AG04450 (cell line): ENCODE measurements at places on chromosomes 5 and 9.

GRCh38 chr9:137382444-137383080, 40.4 kb downstream of the EXD3 start:
- DNase-seq = no peak

GRCh38 chr9:36858805-36859375, 175.2 kb downstream of the PAX5 start:
- DNase-seq = no peak

DNA sequence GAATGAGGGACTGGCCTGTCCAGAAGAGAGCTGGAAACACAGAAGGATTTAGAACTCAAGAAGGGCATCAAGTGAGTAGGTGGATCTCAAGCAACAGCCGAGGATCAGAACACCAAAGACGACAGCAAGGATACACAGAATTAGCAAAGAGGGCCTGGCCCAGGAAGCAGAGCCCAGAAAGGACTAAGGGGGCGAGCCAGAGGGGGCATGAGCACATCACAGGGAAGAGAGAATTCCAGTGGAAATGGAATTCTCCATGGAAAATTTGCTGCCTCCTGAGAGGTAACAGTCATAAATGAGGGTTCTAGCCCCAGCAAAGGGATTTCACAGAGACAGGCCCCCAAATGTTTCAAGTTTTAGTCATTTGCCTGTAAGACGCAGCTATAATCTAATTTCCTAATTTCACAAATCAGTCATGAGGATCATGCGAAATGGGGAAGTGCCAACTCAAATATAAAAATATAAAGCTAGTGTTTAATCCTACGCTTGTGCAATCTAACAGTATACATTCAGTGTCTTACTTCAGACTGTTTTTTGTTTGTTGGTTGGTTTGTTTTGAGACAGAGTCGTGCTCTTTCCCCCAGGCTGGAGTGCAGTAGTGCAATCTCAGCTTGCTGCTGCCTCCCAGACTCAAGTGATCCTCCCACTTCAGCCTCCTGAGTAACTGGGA, 46.7 kb downstream of the FNBP1 start:
- no peak for DNase-seq

DNA sequence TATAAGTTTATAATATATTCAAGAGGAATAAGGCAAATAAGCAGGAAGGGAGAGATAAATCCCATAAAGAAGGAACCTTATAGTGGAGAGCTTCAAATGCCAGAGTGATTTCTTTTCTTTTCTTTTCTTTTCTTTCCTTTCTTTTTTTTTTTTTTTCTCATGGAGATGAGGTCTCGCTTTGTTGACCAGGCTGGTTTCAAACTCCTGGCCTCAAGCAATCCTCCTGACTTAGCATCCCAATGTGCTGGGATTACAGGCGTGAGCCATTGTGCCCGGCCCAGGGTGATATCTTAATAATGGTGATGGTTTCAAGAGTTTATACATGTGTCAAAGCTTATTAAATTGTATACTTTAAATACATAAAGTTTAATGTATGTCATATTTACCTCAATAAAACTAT, 19.6 kb upstream of the FOCAD start:
- no peak for DNase-seq

GRCh38 chr5:97495301-97495700, 312.3 kb upstream of the RIOK2 start:
- no peak for DNase-seq

DNA sequence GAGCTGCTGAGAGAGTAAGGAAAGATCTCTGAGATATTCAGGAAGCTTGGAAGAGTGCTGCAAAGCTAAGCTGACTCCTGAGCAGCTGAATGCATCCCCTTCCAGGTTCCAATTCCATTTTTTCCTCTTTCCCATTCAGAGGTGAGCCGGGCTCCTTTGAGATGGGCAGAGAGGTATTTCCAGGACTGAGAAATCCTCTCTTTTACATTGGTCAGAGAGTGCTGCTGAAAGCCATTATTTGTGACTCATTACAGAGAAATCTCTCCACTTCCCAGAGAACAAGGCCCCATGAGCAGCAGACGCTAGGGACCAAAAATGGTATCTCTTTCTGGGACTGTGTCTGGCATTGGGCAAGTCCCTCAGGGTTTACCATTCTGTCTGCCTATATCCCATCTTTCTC, 3.7 kb downstream of the MCTP1 start:
- no peak for DNase-seq

DNA sequence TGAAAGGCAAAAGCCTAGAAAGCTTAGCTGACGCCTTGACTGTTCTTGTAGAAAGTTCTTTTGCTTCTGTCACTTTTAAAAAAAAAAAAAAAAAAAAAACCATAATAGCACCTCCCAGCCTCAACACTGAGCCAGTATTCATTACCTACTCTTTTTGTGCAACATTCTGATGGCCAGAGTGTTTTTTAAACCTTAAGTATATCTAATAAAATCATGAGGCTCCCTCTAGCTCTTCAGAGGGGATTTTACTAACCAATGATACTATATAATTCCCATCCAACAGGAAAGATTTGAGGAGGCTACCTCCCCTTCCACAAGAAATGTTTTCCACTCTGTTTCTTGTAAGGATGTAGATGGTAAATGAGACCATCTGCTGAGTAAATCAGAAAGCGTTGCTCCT, 3.9 kb downstream of the BNC2 start:
- no peak for DNase-seq

DNA sequence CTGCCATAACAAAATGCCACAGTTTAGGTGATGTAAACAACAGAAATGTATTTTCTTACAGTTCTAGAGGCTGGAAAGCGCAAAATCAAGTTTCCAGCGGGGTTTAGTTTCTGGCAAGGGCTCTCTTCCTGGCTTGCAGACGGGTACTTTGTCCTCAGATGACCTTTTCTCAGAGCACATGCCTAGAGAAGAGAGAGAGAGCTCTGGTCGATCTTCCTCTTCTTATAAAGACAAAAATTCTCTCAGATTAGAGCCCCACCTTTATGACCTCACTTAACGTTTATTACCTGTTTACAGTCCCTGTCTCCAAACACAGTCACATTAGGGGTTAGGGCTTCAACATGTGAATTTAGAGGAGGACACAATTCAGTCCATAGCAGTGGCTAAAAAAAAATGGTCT, 119.7 kb downstream of the CETN3 start:
- DNase-seq = no peak
